ENCODE measurements at places on chromosomes 3 and 15. TPM values are rescaled to one million over a fixed set of nuclear protein-coding genes. Genes with fewer than 3 reads are reported as not detected.

- DNase-seq: no peak
These were observed 1239.2 kb downstream of the NSUN3 start for GRCh38 chr3:95302044-95302443.

- DNase-seq: peak; percentile 67
These were observed 25.5 kb upstream of the SPTBN5 start for GRCh38 chr15:41919201-41919820.

- DNase-seq: no peak
These were observed 156.6 kb downstream of the NR1D2 start for GRCh38 chr3:24101676-24102168.

- no peak for DNase-seq
These were observed 54.7 kb downstream of the FOXP1 start for GRCh38 chr3:71528816-71529215.

DNA sequence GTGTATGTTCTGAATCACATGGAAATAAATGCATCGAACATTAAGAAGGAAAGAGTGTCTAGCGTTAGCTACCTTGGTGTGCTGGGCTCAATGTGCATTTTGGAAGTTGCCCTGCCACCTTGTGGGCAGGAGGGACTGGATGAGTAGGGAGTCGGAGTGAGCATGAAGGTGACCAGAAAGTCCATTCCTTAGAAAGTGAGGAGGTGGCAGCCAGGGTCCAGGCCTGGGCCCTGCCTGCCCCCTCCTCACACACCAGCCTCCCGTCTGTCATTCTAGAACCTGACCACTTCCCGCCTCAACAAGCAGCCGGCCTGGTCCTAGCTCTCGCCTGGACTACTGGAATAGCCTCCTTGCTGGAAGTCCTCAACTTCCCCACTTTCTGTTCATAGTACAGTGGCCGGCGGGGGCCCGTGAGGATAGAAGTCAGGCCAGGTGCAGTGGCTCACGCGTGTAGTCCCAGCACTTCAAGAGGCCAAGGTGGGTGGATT is 10.2 kb upstream of the GATA2 start:
- DNase-seq: peak; percentile 62

DNA sequence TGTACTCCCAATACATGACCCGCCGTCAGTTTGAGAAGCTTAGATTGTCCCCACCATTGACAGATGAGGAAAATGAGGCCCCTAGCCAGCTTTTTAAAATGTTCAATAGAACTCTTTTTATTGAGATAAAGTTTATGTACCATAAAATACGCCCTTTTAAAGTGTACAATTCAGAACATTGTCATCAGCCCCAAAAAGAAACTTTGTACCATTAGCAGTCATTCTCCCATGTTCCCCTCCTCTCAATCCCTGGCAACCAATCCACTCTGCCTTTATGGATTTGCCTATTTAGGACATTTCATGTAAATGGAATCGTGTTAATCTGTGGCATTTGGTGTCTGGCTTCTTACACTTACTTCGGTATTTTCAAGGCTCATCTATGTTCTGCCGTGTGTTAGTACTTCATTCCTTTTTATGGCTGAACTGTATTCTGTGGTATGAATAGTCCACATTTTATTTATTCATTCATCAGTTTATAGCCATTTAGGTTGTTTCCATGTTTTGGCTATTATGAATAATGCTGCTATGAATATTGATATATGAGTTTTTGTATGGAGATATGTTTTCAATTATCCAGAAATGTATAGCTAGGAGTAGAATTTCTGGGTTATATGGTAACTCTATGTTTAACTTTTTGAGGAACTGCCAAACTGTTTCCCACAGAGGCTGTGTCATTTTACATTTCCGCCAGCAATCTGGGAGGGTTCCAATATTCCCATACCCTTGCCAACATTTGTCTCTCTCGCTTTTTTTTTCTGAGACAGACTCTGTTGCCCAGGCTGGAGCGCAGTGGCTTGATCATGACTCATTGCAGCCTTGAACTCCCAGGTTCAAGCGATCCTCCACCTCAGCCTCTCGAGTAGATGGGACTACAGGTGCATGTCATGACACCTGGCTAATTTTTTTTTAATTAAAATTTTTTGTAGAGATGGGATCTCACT is 15.3 kb upstream of the PTPN23 start:
- no peak for DNase-seq

GRCh38 chr3:13393427-13394360 is 26.4 kb downstream of the NUP210 start:
- DNase-seq: peak; percentile 57

GRCh38 chr3:72474775-72475174 is 373.5 kb downstream of the SHQ1 start:
- no peak for DNase-seq

DNA sequence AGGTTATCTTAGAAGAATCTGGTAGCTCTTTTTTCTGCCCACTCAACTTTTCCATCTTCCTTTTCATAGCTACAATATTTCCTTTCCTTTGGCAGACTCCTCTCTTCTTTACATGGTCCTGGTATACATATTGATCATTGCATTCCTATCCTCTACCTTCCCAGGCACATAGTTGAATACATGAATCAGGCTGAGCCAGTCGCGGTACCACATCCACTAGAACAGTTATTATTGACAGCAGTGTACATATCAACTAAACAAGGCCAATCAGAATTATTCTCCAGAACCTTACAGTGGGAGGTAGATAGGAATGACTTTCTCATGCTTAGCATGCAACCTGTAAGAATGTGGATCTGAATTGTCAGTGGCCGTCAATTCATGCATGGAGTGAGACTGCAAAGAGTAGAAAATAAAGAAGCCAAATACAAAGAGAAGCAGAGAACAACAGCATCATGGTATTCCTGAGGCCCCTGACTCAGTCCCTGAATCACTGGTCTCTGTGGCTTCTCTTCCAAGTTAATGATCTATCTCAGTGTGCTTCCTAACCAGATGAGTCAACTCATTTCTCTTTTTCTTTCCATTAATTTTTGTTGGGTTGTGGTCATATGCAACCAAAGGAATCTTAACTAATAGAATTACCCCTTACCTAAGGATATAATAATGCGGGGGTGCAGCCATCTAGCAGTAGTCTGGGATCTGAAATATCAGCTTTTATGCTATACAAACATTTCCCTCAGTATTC is 60.9 kb upstream of the DCBLD2 start:
- DNase-seq: no peak

DNA sequence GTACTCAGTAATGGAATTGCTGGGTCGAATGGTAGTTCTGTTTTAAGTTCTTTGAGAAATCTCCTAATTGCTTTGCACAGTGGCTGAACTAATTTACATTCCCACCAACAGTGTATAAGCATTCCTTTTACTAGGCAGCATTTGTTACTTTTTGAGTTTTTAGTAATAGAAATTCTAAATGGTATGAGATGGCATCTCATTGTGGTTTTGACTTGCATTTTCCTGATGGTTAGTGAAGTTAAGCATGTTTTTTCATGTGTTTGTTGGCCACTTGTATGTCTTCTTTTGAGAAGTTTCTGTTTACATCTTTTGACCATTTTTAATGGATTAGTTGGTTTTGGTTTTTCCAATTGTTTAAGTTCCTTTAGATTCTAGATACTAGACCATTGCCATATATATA is 28.4 kb downstream of the TP63 start:
- no peak for DNase-seq

DNA sequence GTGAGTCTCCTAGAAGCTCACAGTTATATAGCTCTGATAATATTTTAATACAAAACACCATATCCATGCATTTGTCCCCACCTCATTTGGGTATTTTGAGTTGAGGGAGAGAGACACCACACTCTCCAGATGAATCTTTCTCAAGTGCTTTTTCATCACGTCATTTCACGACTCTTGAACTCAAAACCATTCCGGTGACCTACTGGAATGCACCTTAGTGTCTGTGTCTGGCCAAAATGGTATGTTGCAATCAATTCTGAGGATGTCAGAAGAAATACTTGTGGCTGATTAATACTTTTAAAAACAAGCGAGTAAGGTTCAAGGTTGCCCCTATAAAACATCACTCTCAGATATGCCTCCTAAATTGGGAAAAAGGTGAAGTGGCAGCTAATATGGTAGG is 352.6 kb upstream of the ICE2 start:
- DNase-seq: no peak

GRCh38 chr3:53035825-53036619 is 9.9 kb downstream of the SFMBT1 start:
- no peak for DNase-seq

- no peak for DNase-seq
These were observed 12.9 kb downstream of the SSUH2 start for GRCh38 chr3:8631661-8632060.

DNA sequence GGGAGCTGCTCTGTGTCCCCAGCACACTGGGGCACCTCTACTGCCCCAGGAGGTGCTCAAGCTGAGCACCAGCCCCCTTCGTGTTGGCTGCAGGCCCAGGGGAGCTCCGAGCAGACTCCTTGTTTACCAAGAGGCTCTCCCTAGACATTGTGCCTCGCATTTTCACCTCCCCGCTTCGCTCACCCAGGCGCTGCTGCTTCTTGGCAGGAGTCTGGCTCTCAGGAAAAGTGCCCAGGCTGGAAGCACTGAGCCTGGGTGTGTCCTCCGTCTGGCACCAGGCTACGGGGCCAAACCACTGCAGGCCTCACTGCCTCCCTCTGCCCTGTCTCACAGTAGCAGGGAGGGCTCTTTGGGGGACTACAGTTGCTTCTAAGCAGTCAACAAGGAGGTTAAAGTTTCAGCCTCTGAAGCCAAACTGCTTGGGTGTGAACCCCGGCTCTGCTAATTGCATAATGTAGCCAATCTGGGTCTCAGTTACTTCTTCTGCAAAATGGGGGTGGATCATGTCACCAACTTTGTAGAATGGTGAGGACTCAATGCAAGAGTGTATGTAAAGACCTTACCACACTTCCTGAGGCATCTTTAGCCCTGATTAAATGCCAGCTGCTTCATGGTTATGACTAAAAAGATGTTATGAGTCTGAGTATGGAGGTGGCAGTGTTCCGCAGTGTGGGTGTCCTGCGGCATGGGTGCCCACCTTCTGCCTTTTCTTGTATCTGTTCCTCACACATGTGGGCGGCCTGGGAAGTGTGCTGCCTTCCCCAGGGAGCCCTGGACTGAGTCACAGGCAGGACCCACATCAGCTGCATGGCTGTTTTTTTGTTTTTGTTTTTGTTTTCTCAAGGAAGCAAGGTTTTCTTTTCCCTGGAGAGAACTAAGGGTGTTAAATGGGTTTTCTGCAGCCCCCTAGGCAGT is 88.9 kb downstream of the CLSTN2 start:
- no peak for DNase-seq

DNA sequence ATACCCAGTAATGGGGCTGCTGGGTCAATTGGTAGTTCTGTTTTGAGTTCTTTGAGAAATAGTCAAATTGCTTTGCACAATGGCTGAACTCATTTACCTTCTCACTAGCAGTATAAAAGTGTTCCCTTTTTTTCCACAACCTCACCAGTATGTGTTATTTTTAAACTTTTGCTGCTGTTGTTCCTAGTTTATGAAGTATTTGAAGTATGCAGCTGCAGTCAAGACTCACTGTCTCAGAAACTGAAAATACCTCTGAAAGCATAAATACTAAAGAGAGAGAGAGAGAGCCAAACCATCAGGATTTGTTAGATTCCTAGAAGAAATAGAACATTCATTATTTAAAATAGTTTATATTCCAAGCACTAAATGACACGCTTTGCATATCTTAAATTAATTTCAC is 764.2 kb downstream of the NTRK3 start:
- DNase-seq: no peak

DNA sequence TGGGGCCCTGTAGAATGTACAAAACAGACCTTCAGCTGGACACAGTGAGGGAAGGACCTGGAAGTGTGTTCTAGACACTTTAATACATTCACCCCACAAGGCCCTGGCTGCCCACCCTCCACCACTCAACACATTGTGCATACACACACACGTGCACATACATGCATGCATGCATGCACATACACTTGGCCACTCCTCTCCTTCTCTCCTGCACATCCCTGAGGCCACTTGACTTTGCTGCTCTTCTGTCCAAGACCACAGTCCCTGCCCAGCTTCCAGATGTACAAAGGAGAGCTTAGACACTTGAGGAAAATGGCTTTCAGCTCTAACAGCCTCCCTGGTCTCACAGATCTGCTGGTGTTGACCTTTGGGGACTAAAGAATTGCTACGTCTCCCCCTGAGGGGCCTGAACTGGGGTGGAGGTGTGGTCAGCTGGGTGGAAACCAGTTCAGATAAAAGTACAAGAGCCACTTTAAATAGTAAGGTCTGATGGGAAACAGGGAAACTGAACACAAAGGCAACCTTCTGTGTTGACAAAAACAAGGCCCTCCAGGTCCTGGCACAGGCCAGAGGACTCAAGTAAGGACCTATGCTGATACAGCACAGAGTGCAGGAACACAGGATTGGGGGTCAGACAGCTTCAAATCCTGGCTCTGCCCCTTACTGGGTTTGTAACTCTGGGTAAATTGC is 24.8 kb upstream of the NOX5 start:
- no peak for DNase-seq

- no peak for DNase-seq
These were observed 75.1 kb downstream of the SLC12A8 start for GRCh38 chr3:125137358-125138033.

Gene BLM
- 1.1 TPM for polyA plus RNA-seq

Gene CPN2
- polyA plus RNA-seq: 15.8 TPM

Gene MAP3K13
- polyA plus RNA-seq: 33.0 TPM

Gene P2RY13
- 0.71 TPM for polyA plus RNA-seq

Gene ANKRD34C
- polyA plus RNA-seq: 0.11 TPM

Gene CCDC54
- not detected for polyA plus RNA-seq

Gene NR2F2
- polyA plus RNA-seq: 42.5 TPM

Gene CLDN1
- 6.2 TPM for polyA plus RNA-seq

Gene POLR2M
- 16.5 TPM for polyA plus RNA-seq

Gene OIP5
- polyA plus RNA-seq: not detected

Gene NOX5
- 0.19 TPM for polyA plus RNA-seq

Data from kidney (tissue), 22 donors.